Astrocyte (in vitro differentiated cells and primary cell): ENCODE measurements at places on chromosomes 7 and 10. TPM values are rescaled to one million over a fixed set of nuclear protein-coding genes. Genes with fewer than 3 reads are reported as not detected.
A peak's percentile ranks its signal among the peaks of the same experiment; 100 is the strongest.

DNA sequence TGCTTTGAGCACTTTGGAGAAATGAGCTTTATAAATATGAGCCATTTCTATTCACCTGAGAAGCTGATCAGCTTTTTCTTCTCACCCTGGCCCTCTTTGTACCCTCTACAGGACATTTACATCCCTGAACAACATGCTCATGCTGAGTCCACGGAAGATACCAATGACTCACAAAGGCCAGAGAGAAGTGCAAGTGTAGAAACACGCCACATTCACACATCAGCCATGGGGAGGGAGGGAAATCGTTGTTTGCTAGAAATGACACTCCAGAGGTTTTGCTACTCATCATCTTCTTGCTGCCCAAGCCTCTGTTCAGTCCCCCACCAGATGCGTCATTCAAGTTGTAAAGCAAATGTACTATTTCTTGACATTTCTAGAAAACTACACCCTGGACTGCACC is 2.8 kb upstream of the UCN3 start:
- H3K36me3 ChIP-seq, result no peaks in the 10 kb centered on the region
- no peak for DNase-seq
- H3K4me1 ChIP-seq, result no peaks in the 10 kb centered on the region
- no peak overlapping the region for H3K4me3 ChIP-seq
- H3K27me3 ChIP-seq, result peaks cover 8% of the 10 kb centered on the region
- no peak overlapping the region for H3K27ac ChIP-seq

DNA sequence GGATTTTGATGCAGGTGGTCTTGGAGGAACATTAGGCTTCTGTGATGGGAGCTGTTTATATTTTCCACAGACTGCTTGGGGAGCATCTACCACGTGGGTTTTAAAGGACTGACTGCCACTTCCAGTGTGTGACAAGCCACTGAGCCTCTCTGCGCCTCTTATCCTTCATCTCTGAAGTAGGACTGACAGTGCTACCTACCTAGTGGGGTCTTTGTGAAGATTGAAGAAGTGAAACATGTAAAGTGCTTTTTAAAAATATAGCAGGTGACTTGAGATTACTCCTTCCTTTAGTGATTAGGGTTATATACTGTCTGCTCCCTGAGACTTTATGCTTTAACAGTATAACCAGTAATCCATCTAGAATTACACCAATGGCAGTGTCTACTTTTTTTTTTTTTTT is 29.9 kb downstream of the NKX2-3 start:
- DNase-seq, result no peak
- H3K27ac ChIP-seq, result no peak overlapping the region
- no peaks in the 10 kb centered on the region for H3K4me1 ChIP-seq
- H3K4me3 ChIP-seq, result no peak overlapping the region

DNA sequence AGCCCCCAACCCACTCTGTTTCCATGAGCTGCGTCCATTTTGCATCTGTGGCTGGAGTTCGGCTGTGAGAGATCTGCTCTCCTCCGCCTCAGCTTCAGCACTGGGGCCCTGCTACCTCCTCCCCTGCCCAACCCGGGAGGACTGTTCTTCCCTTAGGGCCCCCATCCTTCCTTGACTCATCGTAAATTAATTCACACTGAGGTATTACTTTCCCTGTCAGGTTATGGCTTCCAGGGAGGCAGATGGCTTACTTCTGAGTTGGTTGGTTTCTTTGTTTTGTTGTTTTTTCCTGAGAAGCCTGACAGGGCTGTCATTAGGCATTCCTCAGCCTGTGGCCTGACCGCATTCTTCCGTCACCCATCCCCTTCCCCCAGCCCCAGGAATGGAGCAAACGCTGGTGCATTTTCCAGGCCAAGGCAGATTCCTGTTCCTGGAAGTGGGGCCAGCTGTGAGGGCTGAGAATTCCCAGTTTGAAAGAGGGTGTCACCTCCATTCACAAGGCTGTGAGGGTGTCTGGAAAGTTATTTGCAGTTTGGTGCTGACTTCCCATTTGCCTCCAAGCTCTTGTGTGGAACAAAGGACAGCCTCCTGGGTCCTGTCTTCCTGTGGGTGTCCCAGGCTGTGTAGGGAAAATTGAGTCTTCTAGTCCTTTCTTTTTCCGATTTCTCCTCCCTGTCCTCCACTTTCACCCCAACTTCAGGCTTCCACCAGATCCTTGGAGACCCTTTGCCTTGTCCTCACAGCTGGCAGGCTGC is 11.7 kb downstream of the CPA5 start:
- peak overlapping the region; percentile 98 for H3K27ac ChIP-seq
- H3K36me3 ChIP-seq, result no peaks in the 10 kb centered on the region
- peak; percentile 99 for DNase-seq
- H3K27me3 ChIP-seq, result no peaks in the 10 kb centered on the region
- H3K4me3 ChIP-seq, result peak overlapping the region; percentile 9

- H3K27me3 ChIP-seq, result peaks cover 4% of the 10 kb centered on the region
- no peak overlapping the region for H3K4me3 ChIP-seq
- no peaks in the 10 kb centered on the region for H3K36me3 ChIP-seq
- no peak for DNase-seq
Observed at GRCh38 chr7:44196450-44196872, 4.3 kb upstream of the YKT6 start.

- H3K36me3 ChIP-seq, result no peaks in the 10 kb centered on the region
- H3K4me3 ChIP-seq, result no peak overlapping the region
- H3K27ac ChIP-seq, result no peak overlapping the region
- no peak for DNase-seq
Observed at GRCh38 chr7:94778711-94779459, 123.0 kb upstream of the SGCE start.

GRCh38 chr7:88985295-88985694 is 189.8 kb upstream of the TEX47 start:
- no peak overlapping the region for H3K4me3 ChIP-seq
- no peak for DNase-seq
- H3K27ac ChIP-seq, result no peak overlapping the region
- H3K4me1 ChIP-seq, result no peaks in the 10 kb centered on the region
- H3K36me3 ChIP-seq, result no peaks in the 10 kb centered on the region
- H3K27me3 ChIP-seq, result no peaks in the 10 kb centered on the region

GRCh38 chr7:16774986-16775385 is 21.4 kb downstream of the TSPAN13 start:
- H3K4me3 ChIP-seq, result no peak overlapping the region
- DNase-seq, result no peak
- no peaks in the 10 kb centered on the region for H3K36me3 ChIP-seq
- no peak overlapping the region for H3K27ac ChIP-seq
- H3K4me1 ChIP-seq, result no peaks in the 10 kb centered on the region
- H3K27me3 ChIP-seq, result no peaks in the 10 kb centered on the region

The OR9A2 gene
- not detected in 2 replicates for total RNA-seq

The CHRM2 gene
- not detected in 2 replicates for total RNA-seq
